ENCODE measurements at places on chromosomes 13 and 19.
A peak's percentile ranks its signal among the peaks of the same experiment; 100 is the strongest.

DNA sequence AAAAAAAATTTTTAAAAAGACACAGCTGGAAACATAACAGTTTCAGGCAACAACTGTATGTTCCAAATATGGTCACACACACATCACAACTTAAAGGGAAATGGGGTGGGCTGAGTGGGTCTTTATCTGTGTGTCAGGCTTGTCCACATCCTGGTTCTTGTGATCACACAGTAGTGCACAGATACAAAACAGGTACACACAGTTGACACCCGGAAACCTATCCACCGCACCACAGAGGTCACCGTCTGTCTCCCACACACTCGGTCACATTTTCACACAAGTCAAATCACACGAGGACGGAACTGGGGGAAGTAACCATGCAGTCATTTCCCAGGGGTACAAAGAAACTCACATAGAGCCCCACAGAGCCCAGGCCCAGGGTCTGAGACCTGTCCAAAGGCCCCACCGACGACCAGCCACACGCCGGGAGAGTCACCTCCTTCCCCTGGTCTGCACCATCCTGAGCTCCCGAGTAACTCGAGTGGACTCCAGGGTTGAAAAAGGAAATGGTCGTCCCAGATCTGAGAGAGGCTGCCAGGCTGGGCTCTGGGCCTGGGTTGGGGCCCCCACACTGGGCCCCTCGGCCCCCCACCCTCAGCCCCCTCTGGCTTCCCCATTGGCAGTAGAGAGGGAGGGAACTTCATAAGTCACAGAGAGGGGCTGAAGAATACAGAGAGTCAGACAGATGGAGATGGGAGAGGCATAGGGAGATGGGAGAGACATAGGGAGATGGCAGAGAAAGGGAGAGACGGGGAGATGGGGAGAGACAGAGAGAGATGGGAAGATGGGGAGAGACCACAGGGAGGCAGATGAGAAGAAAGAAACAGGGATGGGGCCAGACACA lies 1.3 kb upstream of the PPAN start:
- DNase-seq = peak; percentile 84

DNA sequence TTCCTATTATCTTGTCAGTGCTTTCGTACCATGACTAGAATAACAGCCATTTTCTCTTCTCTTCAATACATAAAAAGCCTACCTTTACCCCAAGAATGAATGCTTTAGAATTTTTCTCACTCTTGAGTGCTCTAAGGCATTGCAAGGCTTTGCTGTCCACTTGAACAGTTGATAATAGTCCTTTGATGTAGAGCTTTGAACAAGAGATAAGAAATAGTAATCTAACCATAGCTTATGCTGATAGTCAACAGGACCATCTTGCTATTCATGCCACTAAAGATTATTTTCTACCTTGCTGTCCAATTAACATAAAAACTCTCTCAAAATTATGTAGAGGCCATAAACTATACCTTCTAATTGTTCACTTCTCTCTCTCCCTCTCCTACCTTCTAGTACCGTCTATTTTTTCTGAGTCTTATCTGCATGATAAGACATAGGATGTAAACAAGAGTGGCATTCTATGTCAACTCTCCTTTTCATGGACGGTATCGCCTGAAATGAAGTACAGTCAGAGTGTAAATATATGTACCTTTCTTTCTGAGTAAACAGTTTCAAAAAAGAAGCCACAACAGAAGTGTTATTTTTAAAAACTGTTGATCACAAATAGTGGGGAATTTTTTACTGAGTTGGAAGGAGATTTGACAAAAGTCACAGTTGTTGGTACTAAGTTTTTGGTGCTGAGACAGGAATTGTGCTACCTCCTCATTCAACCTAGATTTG lies 297.9 kb downstream of the NDFIP2 start:
- DNase-seq = no peak

GRCh38 chr13:110155072-110155471 lies 151.9 kb downstream of the COL4A1 start:
- DNase-seq = no peak

GRCh38 chr13:112879283-112879833 lies 89.7 kb upstream of the MCF2L start:
- no peak for DNase-seq

GRCh38 chr13:112236016-112236415 lies 140.1 kb upstream of the SPACA7 start:
- no peak for DNase-seq

GRCh38 chr13:46490129-46490528 lies 62.8 kb upstream of the LRCH1 start:
- no peak for DNase-seq

DNA sequence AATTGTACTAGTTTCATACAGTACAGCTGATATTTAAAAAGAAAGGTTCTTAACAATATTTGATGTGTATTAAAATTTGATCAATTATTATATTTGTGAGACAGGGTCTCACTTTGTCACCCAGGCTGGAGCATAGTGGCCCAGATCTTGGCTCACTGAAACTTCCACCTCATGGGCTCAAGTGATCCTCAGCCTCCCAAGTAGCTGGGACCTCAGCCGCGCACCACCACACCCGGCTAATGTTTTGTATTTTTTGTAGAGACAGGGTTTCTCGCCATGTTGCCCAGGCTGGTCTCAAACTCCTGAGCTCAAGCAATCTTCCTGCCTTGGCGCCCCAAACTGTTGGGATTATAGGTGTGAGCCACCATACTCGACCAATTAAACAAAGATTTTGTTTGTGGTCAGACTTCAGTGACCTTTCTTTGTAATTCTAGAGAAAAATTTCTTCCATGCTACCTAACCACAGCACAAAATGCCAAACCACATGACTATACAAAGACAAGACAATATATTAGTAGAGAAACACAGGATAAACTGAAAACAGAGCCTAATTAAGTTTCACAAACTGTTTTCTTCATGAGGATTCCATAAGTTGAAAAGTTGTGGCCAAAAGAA lies 59.6 kb downstream of the RBM26 start:
- no peak for DNase-seq

All from activated CD4-positive, alpha-beta T cell treated with anti-CD3 and anti-CD28 coated beads, Interleukin-2, amount 50 U/mL, for 48 hours (primary cell).